Natural killer cell (primary cell): ENCODE measurements at places on chromosomes 4 and X. TPM values are rescaled to one million over a fixed set of nuclear protein-coding genes. Genes with fewer than 3 reads are reported as not detected.

TCEAL2 gene
- not detected for total RNA-seq

FAT4 gene
- 5.1 TPM for total RNA-seq

GRCh38 chr4:159367781-159368080, 264.9 kb downstream of the RAPGEF2 start:
- no peak for DNase-seq

DNA sequence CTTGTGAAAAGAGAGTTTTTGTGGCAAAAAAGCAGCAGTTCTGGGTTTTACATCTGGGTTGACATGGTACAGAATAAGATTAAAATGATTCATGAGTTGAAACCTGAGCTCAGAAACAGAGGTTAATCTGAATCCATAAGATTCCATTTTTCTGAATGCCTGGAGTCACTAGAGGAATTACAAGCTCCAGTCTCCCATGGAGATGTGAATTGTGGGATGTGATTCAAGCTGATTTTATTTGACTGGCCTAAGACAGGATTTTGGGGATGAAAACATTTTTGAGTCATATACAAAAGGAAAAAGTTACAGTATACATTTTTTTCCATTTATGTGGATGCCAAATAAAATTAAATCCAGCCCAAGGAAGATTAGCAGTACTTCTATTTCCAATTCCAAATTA, 161.1 kb downstream of the RBM46 start:
- no peak for DNase-seq

DNA sequence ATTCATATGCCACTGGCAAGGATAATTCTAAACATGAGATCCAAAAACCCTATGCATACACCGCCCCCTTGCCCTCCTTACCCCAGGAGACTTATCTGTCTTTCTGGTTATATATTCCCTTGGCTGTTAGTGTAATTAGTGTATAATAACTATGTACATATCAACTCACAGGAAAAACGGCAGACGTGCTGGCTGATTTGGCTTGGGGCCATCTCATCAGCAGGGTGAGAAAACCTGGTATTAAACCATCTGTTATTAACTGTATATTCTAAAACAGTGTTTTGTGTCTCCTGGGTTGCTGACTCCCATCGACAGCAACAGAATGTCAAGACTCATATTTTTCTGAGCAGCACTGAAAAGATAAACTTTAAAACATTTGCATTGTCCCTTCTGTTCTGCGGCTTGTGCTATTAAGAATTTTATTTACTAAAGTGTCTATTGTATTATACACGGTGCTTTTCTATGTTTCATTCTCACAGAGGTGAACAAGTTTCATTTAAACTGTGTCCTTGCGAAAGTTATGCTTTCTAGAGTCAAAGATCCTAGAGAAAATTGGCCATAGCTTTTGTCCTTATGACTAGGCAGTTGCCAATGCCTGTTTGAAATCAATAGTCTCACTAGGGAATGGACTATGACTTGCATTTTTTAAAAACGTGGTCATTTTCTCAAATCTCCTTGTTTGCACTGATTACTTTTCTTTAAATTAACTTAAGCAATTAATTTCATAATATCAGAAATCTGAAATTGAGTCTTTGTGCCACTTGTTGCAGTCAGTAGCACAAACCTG, 211.5 kb upstream of the MID1 start:
- no peak for DNase-seq

DNA sequence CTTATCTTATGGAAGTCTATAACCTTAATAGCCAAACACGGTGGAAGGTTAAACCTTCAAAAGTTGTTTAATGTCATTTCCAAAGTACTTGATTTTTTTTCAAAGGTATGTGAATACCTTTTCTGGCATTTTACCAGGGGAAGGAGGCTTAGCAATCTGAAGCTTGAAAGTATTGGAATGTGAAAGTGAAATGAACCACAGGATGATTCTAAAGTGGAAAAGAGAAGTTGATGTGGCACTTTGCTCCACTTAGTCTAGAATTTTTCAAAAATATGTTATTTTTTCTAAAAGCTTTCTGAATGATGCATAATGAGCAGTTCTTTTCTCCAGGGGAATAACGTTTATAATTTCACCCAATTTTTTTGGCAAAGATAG, 19.2 kb downstream of the PI4K2B start:
- DNase-seq = no peak

DNA sequence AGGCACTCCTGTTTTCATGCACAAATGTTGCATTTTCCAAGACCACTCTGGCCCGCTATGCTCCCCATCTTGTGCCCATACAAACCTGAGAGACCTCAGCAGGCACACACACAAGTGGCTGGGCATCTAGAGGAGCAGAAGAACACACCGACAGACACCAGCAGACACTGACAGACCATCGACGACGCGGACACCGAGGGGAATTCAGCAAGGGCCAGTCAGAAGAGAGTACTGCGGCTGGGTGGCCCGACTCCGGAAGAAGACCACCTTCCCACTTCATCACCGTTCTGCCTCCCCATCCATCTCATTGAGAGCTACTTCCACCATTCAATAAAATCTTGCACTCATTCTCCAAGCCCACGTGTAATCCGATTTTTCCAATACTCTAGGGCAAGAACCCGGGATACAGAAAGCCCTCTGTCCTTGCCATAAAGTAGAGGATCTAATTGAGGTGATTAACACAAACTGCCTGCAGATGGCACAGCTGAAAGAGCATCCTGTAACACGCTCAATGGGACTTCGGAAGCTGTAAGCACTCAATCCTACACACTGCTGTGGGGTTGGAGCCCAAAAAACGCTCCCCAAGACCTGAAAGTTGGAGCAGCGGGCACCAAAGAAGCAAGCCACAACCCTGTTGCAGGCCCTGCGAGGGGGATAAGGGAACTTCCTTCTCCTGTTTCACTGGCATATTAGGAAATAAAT, 780.9 kb downstream of the ARAP2 start:
- DNase-seq = no peak
